ENCODE measurements at places on chromosomes 6 and 20. TPM values are rescaled to one million over a fixed set of nuclear protein-coding genes. Genes with fewer than 3 reads are reported as not detected.

Gene FILIP1
- total RNA-seq = 0.33 TPM

Gene HLA-DQB1
- total RNA-seq = not detected

Gene TSPO2
- not detected for total RNA-seq

Gene CLPSL2
- not detected for total RNA-seq

Gene RGS19
- 11.6 TPM for total RNA-seq

Gene PRL
- not detected for total RNA-seq

Gene DZANK1
- 0.83 TPM for total RNA-seq

Gene F13A1
- total RNA-seq = under 0.01 TPM

Gene NMBR
- under 0.01 TPM for total RNA-seq

Gene RBPJL
- not detected for total RNA-seq

Gene CGA
- not detected for total RNA-seq

Gene ARMH2
- not detected for total RNA-seq
